ENCODE measurements at places on chromosomes 6 and 20. TPM values are rescaled to one million over a fixed set of nuclear protein-coding genes. Genes with fewer than 3 reads are reported as not detected.

Gene SNX21
- polyA plus RNA-seq: 40.7 TPM

Gene PKIB
- 11.0 TPM for polyA plus RNA-seq

Gene LGSN
- 0.11 TPM for polyA plus RNA-seq

Gene ZNF391
- polyA plus RNA-seq: 9.3 TPM

Gene PPDPF
- 458 TPM for polyA plus RNA-seq

Gene RBL1
- polyA plus RNA-seq: 7.4 TPM

Gene AP5S1
- polyA plus RNA-seq: 12.4 TPM

Gene FOXO3
- 43.2 TPM for polyA plus RNA-seq

Gene PCK1
- polyA plus RNA-seq: 0.90 TPM

Gene SNAI1
- polyA plus RNA-seq: 1.8 TPM

Gene TNFAIP3
- polyA plus RNA-seq: 4.5 TPM

Gene KIAA0408
- polyA plus RNA-seq: 60.2 TPM

Gene BTN1A1
- 0.08 TPM for polyA plus RNA-seq

Gene OLIG3
- polyA plus RNA-seq: 3.2 TPM

Gene STMN3
- 495 TPM for polyA plus RNA-seq

Gene THBS2
- polyA plus RNA-seq: 45.6 TPM

Gene FLRT3
- polyA plus RNA-seq: 27.6 TPM

Gene DACT2
- polyA plus RNA-seq: 3.5 TPM

Gene PNLDC1
- 0.63 TPM for polyA plus RNA-seq

Gene RSPH4A
- 11.0 TPM for polyA plus RNA-seq

Gene ARHGAP40
- 0.25 TPM for polyA plus RNA-seq

Gene LY6G6C
- 1.2 TPM for polyA plus RNA-seq

Gene HRH3
- 10.6 TPM for polyA plus RNA-seq

Gene RRAGD
- polyA plus RNA-seq: 49.1 TPM

Gene TRIM40
- polyA plus RNA-seq: 0.19 TPM

Gene NOX3
- not detected for polyA plus RNA-seq

Gene GCNT2
- polyA plus RNA-seq: 7.9 TPM

Gene C4B
- polyA plus RNA-seq: 52.1 TPM

Gene GPX5
- polyA plus RNA-seq: not detected

Gene CST1
- not detected for polyA plus RNA-seq

Gene POPDC3
- 5.7 TPM for polyA plus RNA-seq

Gene IL17F
- polyA plus RNA-seq: not detected

Gene C6orf15
- polyA plus RNA-seq: not detected

Gene SPDEF
- 0.22 TPM for polyA plus RNA-seq

Gene FHL5
- 1.8 TPM for polyA plus RNA-seq

Gene BAK1
- 15.3 TPM for polyA plus RNA-seq

Gene TSHZ2
- 22.2 TPM for polyA plus RNA-seq

Gene FOXF2
- polyA plus RNA-seq: 15.6 TPM

Gene TBX18
- polyA plus RNA-seq: 11.3 TPM

Gene MCM8
- 9.2 TPM for polyA plus RNA-seq

Data from spinal cord (tissue), 10 donors.